Fibroblast of upper back skin (primary cell): ENCODE measurements at places on chromosomes 2 and 18.

- peak; percentile 72 for DNase-seq
Observed at GRCh38 chr2:12050396-12050795, 304.0 kb downstream of the LPIN1 start.

DNA sequence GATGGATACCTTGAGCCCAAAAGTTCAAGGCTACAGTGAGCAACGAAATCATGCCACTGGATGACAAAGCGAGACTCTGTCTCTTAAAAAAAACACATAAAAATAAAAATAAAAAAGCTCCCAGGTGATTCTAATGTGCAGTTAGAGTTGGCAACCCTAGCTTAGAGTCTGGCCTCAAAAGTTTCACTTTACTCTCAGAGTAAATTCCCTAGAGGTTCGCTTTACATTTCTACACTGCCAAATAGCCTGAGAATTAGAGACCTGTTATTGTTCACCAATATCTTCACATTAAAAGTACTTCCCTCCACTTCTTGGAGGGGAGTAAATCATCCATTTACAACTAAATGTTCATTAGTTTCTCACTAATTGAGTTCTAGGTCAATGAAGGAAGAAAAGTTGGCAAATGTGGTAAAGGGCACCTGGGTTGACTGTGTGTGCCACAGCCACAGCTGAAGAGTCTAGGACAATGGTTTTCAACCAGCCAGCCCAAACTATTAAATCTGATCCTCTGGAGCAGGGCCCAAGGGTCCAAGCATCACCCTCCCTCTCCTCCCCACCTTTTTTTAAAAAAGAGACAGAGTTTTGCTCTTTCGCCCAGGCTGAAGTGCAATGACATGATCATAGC, 15.2 kb upstream of the TMEM37 start:
- DNase-seq: no peak

DNA sequence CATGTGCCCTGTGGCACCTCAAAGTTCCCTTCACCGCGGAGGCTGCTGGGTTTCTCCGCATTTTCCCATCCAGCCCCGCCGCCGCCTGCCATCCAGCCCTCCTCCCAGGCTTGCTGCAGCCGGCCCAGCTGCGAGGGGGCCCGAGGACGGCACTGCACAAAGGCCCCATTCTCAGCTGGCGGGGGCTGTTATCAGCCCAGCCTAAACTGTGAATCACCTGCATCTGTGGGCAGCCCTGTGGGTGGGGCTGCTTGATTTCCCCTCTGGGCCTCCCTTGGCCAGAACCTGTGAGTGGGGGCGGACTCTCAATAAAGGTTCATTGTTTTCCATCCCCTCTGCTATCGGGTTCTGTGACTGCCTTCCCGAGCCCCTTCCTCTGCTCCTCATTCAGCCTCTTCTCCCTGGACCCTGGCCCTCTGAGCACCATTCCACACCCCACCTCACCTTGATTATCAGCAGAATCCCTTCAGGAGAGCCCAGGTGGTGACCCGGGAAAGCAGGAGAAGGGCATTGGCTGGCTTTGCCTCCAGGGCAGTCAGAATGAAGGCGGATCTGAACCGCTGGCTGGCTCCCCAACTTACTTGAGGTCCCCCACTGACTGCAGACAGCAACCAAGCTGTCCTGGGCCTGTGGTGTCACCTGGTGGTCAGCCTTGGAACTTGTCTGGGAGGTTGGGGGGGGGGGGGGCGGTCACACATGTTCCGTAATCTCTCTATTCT, 204.5 kb downstream of the ZFP36L2 start:
- no peak for DNase-seq

- no peak for DNase-seq
Observed at GRCh38 chr2:219572237-219573001, at the start of gene INHA. Gene INHA, plus strand, starts transcription at chr2:219572310. Its CDS starts 65 bp downstream, at chr2:219572375.

GRCh38 chr2:185895828-185896693, 157.5 kb downstream of the FSIP2 start:
- DNase-seq: no peak

GRCh38 chr2:30105556-30105955, 41.3 kb upstream of the YPEL5 start:
- no peak for DNase-seq

GRCh38 chr2:143481733-143482132, 352.5 kb downstream of the ARHGAP15 start:
- no peak for DNase-seq

DNA sequence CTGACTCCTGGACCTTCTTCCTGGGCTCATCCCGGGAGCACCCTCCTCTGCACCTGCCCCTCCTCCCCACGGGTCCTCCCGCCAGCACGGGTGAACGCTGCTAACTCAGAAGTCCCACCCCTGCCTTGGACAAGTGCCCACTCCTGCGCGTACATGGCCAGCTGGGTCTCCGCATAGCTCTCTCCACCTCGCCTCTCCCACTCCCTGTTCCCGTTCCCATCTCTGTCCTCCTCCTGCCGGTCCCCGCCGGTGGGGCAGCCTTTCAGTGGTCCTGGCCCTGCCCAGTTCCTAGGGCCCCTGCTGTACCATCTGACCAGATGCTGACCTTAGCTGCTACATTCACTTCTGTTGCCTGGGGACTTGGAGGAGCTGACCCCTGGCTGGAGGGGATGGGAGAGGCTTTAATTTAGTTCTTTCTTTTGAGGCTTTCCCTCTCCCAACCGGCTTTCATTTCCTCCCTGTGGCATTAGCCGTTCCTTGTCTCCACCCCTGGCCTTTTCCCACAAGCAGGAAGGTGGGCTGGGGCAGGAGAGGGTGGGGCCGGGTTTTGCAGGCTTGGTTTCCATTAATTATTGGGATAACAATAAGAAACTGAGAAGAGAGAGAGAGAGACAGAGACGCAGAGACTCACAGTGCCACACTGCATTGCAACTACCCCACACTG, 136.1 kb downstream of the SH3BP4 start:
- DNase-seq: peak; percentile 32

- DNase-seq: peak; percentile 67
Observed at GRCh38 chr18:67282796-67283195, 233.7 kb downstream of the DSEL start.

GRCh38 chr2:216351172-216351925, 20.9 kb downstream of the MARCHF4 start:
- DNase-seq: no peak

GRCh38 chr18:58386780-58387179, 242.1 kb downstream of the ALPK2 start:
- no peak for DNase-seq

DNA sequence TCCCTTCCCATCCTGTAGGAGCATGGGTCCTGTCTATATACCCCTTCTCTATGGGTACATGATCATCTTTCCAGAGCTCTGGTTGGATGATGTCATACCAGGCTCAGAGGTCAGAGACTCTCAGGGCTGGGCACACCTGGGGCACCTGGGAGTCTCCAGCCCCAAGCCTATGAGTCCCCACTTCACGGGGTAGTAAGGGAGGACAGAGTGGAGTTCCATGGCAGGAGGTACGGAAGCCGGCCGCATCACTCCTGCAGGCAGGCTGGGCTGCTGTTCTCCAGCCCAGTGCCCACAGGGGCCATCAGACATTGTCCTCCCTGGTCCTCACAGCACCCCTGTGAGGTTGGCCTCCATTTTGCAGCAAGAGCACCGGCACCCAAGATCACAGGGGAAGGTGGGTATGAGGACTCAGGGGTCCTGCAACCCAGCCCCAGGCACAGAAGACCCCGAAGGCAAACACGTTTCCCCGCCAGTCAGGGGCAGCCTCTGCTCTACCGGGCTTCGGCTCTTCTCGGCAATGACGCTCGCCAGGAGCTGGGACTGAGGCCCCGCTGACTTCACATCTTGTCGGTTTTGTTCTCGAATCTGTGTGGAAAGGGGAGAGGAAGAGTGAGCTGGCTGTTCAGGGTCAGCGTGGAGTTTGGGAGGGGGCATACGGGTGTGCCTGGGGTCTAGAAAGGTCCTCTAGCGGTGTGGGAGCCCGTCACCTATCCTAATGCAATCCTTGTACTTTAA, 91.5 kb downstream of the ADD2 start:
- no peak for DNase-seq

DNA sequence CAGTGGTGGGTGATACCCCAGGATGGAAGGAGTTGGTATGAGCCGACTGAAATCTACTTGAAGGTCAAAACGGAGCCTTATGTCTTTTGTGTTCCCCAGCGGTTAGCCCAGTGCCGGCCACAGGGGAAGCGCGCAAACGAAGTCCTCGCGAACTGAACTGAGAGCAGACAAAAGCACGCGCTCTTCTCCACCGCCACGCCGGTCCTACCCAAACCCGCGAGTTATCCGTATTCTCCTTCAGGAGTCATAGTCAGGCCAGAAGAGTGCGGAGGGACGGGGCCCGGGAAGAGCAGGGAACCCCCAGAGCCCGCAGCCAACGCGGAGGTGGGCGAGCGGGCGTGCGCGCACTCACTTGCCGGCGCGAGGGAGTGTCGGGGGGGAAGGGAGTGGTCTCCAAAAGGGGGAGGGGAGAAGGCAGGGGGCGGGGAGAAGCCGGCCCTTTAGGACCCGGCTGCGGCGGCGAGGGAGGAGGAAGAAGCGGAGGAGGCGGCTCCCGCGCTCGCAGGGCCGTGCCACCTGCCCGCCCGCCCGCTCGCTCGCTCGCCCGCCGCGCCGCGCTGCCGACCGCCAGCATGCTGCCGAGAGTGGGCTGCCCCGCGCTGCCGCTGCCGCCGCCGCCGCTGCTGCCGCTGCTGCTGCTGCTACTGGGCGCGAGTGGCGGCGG, at the start of gene IGFBP2:
Gene IGFBP2, plus strand, starts transcription at position 469 of the 664 bp plus-strand sequence. Its CDS starts 104 bp downstream, at position 573.
- DNase-seq: no peak

DNA sequence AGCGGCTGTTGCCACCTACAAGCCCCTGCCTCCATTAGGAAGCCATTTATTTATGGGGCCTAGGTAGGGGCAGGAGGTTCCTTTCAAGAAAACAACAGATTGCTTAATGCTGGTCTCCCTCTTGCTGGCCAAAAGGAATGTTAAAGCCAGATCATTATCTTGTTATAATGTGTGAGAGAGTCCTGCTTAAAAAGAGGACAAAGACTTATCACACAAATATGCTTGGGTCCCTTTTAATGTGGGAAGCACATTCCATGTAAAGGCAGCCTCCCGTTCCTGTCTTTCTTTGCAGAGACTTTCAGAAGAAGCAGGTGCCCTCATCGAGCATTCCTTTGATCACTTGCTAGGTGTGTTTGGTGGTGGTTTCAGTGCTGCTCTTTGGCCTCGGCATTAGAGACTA, 76.4 kb downstream of the AGAP1 start:
- peak; percentile 23 for DNase-seq

DNA sequence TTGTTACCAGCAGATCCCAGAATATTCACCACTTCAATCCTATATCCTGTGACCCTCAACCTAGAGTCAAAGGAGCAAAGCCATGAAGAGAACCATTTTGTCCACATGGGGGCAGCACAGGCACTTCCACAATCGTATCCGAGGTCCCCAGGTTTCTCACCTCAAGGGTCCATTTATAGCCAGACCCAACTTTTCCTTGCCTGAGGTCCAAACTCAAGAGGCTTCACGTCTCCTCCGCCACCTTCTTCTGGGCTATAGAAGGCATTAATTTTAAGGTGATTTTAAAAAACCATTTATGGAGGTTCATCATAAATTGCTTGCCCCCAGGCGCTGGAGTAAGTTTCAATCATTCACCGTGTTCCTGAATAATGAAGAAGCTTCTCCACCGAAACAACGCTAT, 111.6 kb upstream of the NABP1 start:
- DNase-seq: peak; percentile 71

- DNase-seq: no peak
Observed at GRCh38 chr18:58662118-58662517, 9.1 kb upstream of the MALT1 start.

GRCh38 chr18:36933552-36933951, 104.6 kb downstream of the KIAA1328 start:
- no peak for DNase-seq

DNA sequence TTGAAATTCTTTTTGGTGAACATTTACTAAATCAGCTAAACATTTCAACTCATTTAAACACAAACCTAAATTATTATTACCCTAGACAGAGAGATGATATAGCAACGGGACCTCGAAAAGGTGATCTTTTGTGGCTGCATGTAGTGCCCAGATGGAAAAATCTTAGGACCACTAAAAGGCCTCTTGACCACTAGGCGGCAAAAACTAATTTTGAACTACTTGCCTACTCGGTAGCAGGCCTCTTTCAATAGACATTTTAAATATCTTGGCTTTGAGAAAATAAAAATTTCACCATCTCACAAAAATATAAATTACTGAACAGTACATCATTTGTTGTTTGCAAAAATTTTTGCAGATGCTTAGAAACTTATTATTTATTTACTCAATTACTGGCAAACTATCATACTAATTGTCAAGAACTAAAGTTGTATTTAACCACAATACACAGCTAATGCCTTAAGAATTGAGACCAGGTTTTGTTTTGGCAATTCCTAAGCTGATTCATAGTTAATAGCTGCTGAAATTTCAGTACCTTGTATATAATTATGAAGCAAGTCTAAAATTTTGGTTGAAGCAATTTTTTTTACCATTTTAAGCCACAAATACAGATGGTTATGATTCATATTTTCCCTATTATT, 9.4 kb downstream of the COL3A1 start:
- peak; percentile 85 for DNase-seq

DNA sequence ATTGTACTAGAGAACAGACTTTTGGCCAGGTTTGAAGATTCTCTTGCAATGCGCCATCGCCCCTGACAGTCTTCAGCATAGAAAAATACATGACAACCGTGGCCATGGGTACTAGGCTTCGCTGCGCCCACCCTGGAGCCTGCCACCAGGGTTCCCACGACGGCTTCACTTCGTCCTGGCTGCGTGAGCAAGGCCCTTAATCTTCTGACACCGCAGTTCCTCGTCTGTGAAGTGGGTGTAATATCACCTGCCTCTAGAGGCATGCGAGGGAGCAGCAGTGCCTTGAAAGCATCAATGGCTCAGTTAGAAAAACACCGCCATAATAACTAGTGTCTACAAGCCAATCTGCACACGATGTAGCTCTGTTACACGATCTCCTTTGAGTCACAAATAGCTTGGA, 175.2 kb upstream of the HS6ST1 start:
- DNase-seq: no peak

DNA sequence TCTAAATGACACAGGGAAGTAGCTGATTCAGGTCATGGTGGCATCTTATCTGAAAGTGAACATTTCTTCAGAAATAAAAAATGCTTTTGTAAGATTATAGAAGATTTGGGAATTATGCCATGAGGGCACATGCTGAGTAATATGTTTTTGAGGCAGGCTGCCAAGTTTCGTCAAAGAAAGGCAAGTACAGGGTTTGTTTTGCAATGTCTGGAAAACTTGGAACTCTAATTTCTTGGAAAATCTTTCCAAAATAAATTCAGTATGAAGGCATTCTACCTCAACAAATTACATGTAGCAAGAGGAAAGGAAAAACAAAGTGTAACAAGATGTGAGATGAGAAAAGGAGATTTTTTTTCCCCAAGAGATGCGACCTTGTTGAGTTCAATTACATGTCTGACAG, 167.7 kb downstream of the PLCL1 start:
- DNase-seq: peak; percentile 90

DNA sequence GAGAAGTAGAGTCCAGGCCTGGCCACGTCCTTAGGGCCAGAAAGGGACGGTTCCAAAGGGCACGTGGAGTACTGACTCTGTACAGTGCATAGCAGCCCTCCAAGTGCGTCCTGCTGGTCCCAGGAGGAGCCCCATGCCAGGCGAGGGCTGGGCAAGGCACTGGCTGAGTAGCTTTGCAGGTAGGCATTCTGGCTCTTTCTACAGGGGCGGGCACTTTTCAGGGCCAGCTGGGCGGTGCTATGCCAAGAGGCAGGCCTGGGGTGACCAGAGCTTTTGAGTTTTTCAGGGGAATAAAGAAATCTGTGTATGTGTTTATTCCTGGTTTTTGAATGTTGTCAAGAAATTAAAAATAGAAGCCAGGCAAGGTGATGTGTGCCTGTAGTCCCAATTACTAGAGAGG, 15.4 kb upstream of the GLI2 start:
- DNase-seq: no peak

GRCh38 chr2:174699993-174700766, 64.1 kb downstream of the CHRNA1 start:
- peak; percentile 61 for DNase-seq

- no peak for DNase-seq
Observed at GRCh38 chr18:63422864-63423304, 608 bp upstream of the VPS4B start.
